AG04450 (cell line): ENCODE measurements at places on chromosomes 13 and 19.
A peak's percentile ranks its signal among the peaks of the same experiment; 100 is the strongest.

DNA sequence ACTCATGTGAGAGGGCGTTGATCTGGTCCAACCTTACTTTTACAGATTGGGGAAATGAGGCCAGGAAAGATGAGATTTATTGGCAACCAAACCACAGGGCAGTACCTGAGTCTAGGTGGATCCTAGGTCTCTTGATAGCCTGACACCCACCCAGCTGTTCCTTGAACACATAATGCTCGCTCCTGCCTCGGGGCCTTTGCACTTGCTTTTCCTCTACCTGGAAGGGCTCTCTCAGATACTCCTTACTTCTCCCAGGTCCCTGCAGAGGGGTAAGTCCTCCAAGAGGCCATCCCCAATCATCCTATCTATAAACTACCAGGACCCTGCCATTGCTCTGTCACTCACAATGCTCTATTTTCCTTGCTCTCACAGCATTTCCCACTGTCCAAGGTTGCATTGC is 7.4 kb downstream of the ZNF575 start:
- no peak for DNase-seq

GRCh38 chr13:50800091-50800739 is 43.3 kb downstream of the DLEU7 start:
- DNase-seq, result no peak

DNA sequence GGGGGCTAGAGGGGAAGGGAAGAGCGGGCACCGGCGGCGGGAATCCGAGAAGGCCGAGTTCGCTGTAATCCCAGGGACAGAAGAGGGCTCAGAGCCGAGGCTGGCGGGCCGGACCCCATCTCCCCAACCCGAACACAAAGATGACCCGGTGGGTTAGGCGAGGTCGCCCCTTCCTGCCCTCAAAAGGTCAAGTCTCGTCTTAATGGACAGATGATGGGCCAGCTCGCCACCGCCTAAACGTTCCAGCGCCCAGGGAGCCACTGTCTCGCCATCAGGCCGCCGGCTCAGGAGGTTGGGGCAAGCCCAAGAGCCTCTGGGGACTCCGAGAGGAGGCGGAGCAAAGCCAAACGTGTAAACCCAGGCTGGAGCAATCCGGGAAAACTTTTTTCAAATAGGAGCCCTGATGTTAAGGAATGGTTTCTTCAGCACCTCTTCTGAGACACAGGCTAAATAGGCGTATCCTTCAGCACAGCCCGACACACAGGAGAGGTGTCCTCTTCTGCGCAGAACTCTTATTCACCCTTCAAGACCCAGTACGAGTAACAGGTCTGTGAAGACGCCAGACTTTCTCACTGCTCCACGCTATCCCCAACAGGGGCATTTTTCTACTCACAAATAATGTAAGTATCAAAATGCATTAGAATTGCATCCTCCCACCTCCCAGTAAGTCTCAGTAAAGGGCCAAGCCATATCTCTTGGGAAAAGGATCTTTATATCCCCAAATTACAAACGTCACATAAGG is 6.3 kb upstream of the POU4F1 start:
- no peak for DNase-seq

- peak; percentile 29 for DNase-seq
Observed at GRCh38 chr13:47908197-47908902, 92.7 kb downstream of the SUCLA2 start.

GRCh38 chr13:76331943-76332712 is 554.1 kb downstream of the KCTD12 start:
- peak; percentile 15 for DNase-seq

DNA sequence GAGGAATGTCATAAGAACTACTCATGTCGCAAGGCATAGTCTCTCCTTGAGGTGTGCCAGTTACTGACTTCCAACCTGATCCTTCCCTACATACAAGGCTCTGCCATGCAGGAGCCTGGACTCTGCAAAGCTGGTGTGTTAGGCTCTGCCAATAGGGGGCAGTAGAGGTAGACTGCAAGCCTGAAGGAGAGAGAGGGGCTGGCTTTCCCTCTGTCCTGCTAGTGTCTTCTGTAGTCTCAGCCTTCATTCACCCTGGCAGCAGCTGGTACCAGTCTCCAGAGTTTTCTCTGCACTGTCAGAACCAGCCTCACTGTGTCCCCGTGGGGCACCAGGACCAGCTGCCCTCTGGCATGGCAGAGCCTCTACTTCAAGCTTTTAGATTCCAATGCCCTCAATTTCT is 14.5 kb downstream of the SHISA2 start:
- DNase-seq, result no peak

- no peak for DNase-seq
Observed at GRCh38 chr13:27712421-27712820, 79.9 kb upstream of the GSX1 start.

GRCh38 chr13:98886587-98887230 is 91.2 kb downstream of the DOCK9 start:
- DNase-seq, result no peak
